Activated CD4-positive, alpha-beta T cell treated with anti-CD3 and anti-CD28 coated beads for 48 hours (primary cell): ENCODE measurements at places on chromosomes 1 and 21.

GRCh38 chr21:45525153-45525909, 16.9 kb downstream of the SLC19A1 start:
- no peak for DNase-seq

DNA sequence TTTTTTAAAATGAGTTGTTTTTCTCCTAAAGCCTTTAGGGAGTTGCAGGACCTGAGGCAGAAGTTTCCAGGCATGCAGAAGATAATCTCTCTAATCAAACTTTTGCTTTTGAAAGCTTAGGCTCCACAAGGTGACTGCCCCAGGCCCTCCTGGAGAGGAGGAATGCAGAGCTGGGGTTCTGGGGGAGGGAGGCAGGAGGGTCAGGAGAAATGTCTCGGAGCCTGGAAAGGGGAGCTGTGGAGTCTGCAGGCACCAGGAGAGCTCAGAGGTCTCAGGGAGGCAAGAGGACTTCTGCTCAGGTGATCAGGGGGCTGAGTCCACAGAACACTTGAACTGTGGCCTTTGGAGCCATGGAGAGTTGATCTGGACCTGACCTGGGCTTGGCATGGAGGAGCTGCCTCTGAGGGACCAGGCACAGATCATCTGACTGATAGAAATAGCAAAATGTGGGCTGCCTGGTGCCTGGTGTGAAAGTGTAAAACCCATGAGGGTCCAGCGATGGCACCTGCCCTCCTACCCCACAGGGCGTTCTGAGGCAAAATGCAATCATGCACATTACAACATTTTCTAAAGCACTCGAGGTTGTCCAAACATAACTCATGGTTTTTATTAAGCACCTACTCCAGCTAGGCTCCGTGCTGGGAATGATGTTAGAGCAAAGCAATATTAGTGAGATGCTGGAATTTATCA, 10.0 kb upstream of the ABCG1 start:
- DNase-seq, result no peak

DNA sequence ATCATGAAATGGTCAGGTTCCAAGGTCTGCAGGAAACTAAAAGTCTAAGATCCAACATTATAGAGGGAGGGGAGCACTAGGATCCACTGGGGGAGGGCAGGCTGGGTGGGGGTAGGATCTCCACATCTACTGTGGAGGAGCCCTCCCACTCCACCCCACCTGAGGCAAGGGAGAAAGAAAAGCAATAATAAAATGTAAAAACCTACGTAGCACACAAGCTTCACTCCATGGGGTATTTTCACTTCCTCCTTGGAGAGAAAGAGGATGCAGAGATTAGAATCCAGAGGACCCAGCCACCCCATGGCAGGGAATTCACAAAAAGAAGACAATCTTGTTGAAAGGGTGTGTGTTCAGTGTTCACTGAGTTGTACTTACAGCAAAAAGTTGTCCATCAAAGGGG, 14.4 kb downstream of the SPOCD1 start:
- DNase-seq, result no peak

DNA sequence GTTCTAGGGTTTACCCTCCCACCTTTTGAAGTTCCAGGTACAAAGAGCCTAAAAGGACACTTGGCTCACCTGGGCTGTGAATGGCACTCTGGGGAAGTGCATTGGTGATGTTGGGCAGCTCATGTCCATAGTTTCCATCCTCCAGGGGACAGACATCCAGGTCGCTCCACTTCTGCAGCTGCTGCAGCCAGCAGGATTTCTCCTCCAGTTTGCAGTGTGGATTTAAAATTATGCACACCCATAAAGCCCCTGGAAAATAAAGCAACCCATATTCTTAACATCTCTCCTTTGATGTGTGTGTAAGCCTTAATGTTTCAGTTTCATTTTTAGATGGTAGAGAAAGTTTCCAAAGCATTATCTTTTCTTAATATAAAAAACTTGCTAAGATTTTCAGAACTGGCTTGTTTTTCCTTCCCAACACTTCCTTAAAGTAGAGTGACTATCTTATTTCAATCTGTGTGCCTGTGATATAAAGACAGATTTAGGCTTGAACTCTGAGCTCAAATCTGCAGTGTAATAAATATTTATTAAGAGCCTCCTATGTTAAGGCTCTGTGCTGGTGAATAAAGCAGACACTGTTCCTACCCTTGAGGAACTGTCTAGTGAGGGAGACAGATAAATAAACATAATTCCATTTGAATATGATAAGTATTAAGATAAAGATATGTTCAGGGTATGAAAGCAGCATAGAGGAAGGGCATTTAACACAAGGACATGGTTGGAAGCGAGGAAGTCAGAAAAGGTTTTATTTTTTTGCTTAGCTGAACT, 39.1 kb downstream of the UROD start:
- no peak for DNase-seq

DNA sequence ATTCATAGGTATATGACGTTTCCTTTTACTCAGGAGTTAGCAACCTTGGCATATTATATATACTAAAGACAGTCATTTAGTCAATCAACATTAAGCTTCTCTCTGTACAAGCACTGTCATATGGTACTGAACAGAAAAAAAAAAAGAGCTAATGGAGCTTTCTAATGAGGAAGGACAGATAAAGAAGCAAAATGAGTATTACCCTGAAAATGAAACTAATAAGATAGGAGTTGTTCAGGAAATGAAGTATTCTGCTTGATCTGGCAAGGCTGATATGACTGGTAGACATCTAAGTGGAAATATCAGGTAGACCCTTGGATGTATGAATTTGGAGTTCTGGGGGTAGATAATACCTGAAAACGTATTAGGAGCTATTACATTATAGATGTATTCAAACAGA, 4.3 kb upstream of the IKBKE start:
- no peak for DNase-seq

GRCh38 chr1:23791516-23792047, 637 bp downstream of the LYPLA2 start:
- DNase-seq, result peak; percentile 40

DNA sequence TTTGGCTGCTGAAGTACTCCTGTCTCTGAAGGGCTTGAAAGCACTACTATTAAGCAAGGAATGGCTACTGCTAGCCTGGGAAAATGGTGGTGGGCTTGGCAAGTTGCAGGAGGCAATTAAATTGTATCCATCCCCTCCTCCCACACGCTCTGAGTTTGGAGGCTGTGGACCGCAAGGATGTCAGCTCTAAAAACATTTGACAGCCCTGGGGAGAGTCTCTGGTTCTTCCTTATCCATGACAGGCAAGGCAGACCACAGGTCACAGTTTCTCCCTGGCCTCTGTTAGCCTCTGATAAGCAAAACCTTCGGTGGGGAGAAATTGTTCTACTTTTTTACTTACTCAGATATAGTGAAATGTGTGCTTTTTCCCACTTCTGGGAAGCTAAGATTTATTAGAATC, 46.6 kb downstream of the S1PR1 start:
- DNase-seq, result no peak

- no peak for DNase-seq
These were observed 44.5 kb downstream of the LRRC38 start for GRCh38 chr1:13469343-13469742.

DNA sequence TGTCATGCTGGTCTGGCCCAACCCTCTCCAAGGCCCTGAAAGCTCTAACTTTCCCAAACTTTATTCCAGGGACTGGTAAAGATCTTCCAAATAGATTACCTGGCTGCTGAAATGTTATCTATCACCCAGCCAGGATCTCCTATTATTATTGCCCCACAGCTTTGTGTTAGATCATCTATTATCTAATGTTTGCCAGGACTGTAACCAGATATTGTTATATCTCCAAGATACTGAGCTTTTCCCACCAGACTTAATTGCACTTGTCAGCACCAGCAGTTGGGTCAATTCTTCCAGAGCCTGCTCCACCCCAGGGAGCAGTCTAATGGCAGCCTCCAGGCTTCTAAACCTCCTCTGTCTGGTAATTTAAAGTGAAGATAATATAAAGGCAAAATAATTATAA, 59.1 kb downstream of the PRDX6 start:
- no peak for DNase-seq

DNA sequence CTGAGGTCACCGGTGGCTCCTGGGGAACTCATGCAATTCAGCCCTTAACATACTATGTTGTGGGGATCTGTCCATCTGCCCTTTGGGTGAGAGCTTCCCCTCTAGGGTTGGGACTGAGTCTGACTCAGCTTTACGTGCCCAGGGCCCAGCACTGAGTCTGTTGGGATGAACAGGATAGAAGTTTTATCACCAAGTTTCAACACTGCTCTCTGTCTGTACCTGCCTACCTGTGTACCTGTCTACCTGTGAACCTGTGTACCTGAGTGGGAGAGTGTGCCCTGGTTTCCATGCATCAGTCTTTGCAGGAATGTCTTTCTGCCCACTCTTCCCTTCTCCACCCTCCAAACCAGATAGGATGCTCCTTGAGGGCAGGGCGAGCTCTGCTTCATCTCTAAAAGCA, 90.6 kb upstream of the POU3F1 start:
- DNase-seq, result no peak

DNA sequence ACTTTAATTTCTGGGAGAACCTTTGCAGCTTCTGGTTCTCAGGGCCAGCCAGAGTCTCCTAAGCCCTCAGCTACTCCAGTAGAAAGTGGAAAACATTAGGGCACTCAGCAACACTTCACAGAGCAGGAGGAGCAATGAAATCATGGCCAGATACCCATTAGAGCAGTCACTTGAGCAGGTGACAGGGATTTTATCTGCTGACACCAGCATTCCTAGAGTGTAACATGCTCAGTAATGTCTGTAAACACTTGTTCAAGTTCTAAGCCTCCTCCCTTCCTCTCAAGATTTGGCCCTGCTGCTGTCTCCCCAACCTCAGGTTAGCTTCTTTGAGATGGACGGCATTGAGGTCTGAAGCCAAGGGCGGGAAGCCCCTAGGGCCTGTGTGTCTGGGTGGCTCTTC, 218.0 kb downstream of the GRIK3 start:
- no peak for DNase-seq

GRCh38 chr1:30474818-30475200, 248.6 kb downstream of the MATN1 start:
- no peak for DNase-seq

- no peak for DNase-seq
These were observed 142.5 kb downstream of the OLFM3 start for GRCh38 chr1:101854271-101854670.

DNA sequence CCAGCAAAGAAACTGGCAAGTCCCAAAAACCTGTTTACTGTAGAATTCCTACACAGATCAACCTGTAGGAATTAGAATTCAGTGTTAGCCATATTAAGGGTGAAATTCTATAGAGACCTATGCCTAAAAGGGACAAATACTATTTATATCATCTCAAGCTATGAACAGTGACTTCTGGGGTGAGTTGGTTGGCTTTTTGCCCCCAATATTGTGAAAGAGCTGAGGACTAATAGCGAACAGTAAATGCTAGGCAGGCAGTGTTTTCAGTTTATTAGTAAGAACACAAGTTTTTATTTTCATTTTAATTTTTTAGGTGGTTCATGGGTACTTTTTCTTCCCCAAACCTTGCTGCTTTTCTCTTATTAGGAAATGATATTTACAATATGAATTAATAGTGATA, 15.3 kb downstream of the SLC16A4 start:
- no peak for DNase-seq

GRCh38 chr21:16770266-16770665, 742.6 kb upstream of the CXADR start:
- DNase-seq, result no peak

DNA sequence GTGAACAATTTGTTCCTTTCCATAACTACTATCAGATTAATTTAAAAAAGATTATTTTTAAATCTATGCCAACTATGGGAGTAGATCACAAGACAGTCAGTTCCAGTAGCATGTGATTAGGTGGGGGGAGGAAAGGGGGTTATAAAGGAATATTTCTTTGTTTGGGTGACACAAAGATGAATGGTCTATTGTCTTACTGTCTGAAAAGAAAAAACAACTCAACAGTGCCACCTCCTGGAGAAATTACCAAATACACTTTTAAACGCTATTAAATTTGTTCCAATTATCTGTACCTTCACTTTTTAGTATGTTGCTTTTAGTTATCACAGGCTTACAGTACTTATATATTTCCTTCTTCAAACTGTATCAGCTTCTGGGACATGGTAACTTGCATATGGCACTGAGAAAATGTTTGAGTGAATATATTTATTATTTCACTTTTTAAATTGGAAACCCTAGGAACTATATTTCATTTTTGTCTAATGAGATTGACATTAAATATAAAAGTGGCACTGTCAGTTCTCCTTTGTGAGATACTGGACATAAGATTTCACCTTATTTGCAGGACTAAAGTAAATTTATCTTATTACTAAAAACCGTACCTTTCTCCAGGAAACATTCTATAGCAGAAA, 1.7 kb upstream of the SORT1 start:
- DNase-seq, result no peak

- no peak for DNase-seq
These were observed 99.2 kb downstream of the C1orf21 start for GRCh38 chr1:184485751-184486723.

- DNase-seq, result no peak
These were observed 14.9 kb downstream of the ETS2 start for GRCh38 chr21:38820471-38821239.

GRCh38 chr1:147579934-147580537, 38.7 kb downstream of the BCL9 start:
- DNase-seq, result no peak

GRCh38 chr1:30274976-30275621, 448.3 kb downstream of the MATN1 start:
- DNase-seq, result no peak

DNA sequence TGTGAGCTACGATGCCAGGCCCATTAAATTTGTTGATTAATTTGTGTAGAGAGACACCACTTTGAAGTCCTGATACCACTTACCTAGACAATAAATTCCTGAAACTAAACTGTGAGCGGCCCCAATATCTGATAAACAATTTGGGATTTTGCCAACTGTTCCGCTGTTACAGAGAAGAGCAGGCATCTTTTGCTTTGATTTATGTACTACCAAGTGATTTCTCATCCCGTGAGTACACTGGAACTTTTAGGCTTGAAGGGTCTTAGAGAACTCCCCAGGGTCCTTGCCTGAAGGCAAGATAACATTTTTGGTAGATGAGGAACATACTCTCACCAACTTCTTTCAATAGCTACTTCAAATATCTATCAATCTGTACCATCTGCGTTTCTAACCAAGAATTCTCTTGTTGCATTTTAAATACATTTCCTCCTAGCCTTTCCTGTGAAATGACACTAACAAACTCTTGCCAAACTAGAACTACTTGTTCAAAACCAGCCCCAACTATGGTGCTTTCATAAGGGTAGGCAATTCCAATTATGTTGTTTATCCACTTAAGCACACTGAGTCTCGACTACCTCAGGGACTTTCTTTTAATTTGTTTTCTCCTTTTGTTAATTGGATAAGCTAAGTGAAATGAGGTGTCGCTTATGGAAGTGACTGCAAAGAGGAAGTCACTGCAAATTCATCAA, 23.2 kb upstream of the SLC30A1 start:
- DNase-seq, result no peak

GRCh38 chr1:93770640-93771039, 89.0 kb upstream of the BCAR3 start:
- DNase-seq, result no peak

- no peak for DNase-seq
These were observed 34.7 kb downstream of the CRB1 start for GRCh38 chr1:197302775-197303174.

DNA sequence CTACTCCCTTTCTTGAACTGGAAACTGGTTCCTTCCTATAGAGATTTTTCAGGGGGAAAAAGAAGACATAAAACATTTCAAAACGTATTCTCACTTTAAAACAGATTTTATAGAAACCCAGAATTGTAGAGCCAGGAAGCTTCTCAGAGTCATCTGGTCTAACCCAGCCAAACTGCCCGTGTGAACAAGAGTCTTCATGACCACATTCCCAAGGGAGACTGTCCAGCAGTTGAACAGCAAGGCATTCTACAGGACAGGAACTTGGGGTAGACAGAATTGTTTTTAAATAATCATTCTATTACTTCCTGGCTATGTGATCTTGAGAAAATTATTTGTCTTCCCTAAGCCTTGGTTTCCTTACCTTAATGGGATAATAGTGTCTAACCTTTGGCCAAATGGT, 163.5 kb upstream of the IVNS1ABP start:
- DNase-seq, result no peak
